ENCODE measurements at places on chromosomes 4 and X. TPM values are rescaled to one million over a fixed set of nuclear protein-coding genes. Genes with fewer than 3 reads are reported as not detected.

- DNase-seq: no peak
These were observed 45.7 kb upstream of the SLC2A9 start for GRCh38 chr4:10066670-10067651.

Gene AFM
- total RNA-seq: not detected

GRCh38 chr4:955161-955921, 18.0 kb downstream of the DGKQ start:
- DNase-seq: no peak

Gene FAM9A
- not detected for total RNA-seq

Measured in dermis blood vessel endothelial cell (primary cell).